ENCODE measurements at places on chromosomes 6 and 20.

DNA sequence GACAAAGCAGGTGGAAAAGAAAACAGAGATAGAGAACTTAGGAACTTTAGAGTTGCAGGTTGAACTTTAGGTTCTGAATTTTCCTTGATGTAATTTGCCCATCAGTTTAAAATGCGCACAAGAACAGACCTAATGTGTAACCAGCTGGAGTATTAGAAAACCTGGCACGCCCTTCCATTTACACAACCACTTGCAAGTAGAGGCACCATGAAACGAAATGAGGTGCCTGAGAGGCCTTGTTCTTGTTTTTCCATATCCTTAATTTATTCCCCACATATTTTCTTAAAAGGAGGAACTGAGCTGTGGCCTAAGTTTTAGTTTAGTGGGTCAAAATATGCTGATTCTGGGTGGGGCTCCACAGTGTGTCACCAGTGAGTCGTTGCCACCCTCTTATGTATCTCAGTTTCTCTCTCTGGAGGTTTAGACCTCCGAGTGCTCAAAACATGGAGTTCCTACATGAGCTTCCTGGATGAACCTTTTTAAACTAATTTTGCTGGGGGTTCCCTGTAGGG, 17.2 kb upstream of the IL22RA2 start:
- no peak for DNase-seq

DNA sequence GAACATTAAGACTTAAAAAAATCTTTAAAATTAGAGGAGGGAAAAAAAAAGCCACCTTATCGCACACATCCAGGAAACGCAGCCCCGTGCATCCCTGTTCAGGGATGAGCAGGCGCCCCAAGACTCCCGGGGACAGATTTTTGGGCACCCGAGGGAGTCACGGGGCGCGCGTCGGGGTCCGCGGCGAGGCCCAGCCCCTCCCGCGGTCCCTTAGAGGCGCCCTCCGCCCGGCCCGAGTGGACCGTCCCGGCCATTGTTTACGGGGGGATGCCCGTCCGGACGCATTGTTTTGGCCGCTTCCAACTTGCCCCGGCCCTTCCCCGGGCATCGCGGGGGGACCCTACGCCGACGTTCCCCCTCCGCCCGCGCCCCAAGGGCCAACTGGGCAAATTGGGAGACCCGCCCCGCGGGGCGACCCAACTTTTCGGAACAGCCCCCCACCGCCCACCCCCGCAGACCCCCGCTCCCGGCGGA, 610 bp downstream of the ZNF217 start:
- peak; percentile 60 for DNase-seq

- no peak for DNase-seq
Observed at GRCh38 chr6:43669922-43670622, 17.5 kb downstream of the MRPS18A start.

DNA sequence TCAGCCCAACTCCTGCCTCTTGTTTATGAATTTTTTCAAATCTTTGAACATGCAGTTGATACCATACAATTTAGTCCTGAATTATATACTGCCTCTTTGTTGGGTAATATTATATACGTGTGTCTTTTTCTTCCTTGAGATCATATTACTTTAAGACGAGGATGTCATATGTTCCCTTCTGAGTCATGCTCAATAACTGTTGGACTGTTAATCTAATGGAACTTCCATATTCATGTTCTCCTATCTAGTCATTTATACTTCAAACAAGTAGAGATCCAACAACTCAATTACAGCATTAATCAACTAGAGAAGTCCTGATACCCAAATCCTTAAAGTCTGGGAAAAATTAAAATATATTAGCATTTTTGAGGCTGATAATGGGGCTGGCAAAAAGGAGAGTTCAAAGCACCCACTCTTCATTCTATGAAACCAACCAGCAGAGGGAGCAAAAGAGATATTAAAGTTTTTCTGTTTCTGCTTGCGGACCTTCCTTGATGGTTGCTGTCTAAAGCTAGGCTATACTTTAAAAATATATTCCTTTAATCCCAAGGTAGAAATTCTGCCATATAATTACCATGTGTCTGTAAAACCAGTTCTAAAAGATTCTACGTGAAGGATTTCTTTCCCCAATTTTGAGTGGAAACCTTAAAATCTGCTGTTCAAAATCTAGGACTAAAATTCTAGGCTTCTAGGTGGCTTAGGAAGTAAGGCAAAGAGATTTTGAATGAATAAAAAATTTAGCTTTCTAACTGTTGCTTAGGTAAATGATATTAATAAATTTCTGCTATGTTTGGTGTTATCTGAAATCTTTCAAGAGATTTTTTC, 498.9 kb downstream of the BCKDHB start:
- DNase-seq, result peak; percentile 71

- DNase-seq, result no peak
Observed at GRCh38 chr6:5518936-5519491, 257.7 kb downstream of the FARS2 start.

GRCh38 chr6:100339574-100340255, 125.0 kb downstream of the SIM1 start:
- DNase-seq, result peak; percentile 55

DNA sequence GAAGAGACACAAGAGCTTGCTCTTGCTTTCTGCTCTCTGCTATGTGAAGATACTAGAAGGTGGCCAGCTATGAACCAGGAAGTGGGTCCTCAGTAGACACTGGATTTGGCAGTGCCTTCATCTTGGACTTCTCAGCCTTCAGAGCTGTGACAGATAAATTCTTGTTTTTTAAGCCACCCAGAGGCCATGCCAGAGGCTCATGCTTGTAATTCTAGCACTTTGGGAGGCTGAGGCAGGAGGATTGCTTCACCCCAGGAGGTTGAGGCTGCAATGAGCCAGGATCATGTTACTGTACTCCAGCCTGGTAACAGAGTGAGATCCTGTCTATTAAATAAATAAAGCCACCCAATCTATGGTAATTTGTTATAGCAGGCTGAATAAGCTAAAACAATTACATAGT, 185.5 kb upstream of the SALL4 start:
- no peak for DNase-seq

GRCh38 chr20:58538752-58539151, 23.6 kb upstream of the APCDD1L start:
- no peak for DNase-seq

DNA sequence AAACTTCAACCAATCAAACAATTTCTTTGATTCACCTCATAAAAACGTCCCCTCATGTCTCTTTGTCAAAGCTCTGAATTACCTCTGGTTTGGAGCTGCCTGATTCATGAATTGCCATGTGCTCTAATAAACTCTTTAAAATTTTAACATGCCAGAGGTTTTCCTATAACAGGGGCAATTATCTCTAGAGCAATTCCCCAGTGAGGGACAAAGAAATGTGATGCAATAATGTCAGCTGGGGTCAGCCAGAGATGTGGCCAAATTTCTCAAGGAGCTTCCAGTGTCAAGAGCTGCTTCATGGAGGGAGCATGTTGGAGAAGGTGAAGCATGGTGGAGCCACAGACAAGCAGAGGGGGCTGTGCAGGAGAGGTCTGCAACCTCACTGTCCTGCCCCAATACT, 38.7 kb upstream of the RFPL4B start:
- no peak for DNase-seq

DNA sequence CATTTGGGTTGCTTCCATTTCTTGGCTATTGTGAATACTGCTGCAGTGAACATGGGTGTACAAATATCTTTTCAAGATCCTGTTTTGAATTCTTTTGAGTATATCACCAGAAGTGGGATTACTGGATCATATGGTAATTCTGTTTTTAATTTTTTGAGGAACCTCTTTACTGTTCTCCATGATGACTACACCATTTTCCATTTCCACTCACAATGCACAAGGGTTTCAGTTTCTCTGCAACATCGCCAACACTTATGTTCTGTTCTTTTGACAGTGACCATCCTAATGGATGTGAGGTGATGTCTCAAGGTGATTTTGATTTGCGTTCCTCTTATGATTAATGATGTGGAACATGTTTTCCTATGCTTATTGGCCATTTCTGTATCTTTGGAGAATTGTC, 214.4 kb upstream of the ZFP64 start:
- DNase-seq, result no peak

- DNase-seq, result no peak
Observed at GRCh38 chr20:54608039-54608745, 132.8 kb downstream of the DOK5 start.

- DNase-seq, result no peak
Observed at GRCh38 chr6:86331265-86331840, 606.0 kb upstream of the HTR1E start.

DNA sequence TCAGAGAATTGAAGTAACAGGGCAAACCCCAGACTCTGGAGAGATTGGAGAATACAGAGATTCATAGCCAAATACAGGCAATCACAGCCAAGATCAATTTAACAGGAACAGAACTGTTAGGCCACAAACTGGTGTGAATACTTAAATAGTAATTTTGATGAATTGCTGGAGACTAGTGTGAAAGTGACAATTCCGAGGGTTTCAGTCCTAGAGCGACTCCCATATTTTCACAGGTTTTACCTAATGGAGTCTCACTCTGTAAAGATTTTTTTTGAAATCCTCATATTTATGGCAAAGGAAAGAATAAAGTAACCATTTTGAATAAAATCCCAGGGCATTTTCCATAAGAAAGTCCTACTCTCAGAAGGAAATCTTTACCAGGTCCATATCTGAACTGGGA, 135.5 kb downstream of the MMUT start:
- no peak for DNase-seq

GRCh38 chr6:82877213-82878195, 188.1 kb downstream of the UBE3D start:
- DNase-seq, result peak; percentile 84

DNA sequence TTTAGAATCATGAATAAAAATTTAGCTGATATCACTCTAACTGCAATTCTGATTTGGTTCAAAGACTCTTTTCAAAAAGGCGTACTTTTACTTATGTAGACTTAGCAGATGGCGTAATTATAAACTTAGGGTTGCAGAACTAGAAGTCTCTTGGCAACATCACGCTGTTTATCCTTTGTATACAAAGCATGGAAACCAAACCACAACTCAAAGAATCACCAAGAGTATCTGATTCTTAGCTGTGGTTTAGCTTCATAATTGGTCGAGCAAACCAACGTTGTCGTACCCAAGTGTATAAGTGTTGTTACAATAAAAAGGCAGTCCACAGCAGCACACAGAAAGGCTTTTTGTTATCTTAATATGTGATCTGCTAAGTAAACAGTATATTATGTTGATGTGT, 18.2 kb downstream of the STMND1 start:
- peak; percentile 46 for DNase-seq

- DNase-seq, result no peak
Observed at GRCh38 chr6:14727494-14728395, 518.1 kb upstream of the JARID2 start.

DNA sequence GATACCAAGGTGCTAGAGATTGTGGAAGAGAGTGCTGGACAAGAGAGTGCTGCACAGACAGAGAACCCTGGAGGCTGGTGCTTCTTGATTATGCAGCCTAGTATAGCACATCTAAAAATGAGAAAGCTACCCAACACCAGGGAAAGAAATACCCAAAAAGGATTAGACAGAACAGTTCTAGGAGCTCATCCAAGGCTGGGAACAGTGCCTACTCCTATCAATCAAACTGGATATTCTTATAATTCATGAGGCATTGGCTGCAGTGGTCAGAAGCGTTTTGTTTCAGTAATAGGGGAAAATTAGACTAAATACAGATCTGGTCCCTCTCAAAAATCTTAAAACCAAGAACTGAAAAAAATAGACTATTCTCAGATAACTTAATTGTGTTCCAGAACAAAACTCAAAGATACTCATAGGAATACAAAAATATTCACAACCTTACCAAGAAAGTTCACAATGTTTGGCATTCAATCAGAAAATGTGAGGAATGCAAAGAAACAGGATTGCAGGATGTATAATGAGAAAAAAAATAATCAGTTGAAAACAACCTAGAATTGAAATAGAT, 222.9 kb downstream of the EPHA7 start:
- DNase-seq, result peak; percentile 58

- DNase-seq, result peak; percentile 5
Observed at GRCh38 chr20:39785252-39785917, 823.2 kb downstream of the DHX35 start.

DNA sequence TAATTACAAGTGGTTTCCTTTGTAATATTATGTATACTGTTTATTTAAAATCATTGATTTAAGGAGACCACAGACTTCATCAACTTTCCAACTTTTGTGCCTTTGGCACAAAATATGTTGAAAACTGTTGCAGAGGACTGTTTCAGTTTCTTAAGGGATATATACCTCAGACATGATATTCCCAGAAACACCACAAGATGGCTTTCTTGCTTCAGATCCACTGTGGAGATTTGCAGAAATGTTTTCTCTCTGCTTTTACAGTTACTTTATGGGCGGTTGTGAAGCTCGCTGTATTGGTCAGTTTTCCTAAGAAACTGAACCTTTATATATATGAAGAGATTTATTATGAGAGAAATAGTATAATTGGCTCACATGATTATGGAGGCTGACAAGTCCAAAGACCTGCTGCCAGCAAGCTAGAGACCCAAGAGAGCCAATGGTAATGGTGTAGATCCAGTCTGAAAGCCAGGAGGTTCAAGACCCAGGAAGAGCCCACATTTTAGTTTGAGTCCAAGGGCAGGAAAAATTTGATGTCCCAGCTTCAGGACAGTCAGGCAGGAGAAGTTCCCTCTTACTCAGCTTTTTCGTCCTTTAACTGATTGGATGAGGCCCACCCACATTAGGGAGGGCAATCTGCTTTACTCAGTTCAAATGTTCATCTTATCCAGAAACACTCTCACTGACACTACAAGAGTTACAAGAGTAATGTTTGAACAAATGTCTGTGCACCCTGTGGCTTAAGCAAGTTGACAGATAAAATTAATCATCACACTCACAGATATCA, 12.8 kb downstream of the ME1 start:
- peak; percentile 67 for DNase-seq

DNA sequence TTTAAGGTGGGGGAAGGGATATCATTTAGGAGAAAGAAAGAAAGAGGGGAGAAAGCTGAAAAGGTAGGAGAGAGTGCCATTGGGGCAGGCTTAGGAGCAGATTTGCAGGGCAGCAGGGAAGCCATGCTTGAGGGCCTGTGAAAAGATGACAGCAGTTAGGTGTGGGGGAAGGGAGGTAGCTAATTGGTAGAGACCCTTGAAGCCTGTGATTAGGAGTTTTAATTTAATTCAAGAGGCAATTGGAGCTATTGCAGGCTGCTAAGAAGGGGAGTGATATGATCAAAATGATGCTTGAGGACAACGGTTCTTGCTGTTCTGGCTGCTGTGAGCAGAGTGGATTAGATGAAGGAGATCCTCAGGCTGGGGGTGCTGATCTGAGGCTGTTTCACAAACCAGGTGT, 24.5 kb upstream of the SEC63 start:
- DNase-seq, result no peak

GRCh38 chr6:32752580-32752979, 10.8 kb downstream of the HLA-DQB2 start:
- DNase-seq, result no peak

GRCh38 chr6:133768656-133769295, 120.1 kb upstream of the TCF21 start:
- DNase-seq, result peak; percentile 53

- peak; percentile 7 for DNase-seq
Observed at GRCh38 chr20:7355051-7355450, 585.2 kb downstream of the HAO1 start.
